ENCODE measurements at places on chromosomes 13 and 19. TPM values are rescaled to one million over a fixed set of nuclear protein-coding genes. Genes with fewer than 3 reads are reported as not detected.

Gene DCLK1
- total RNA-seq = 19.8 TPM

Gene ZNF625
- total RNA-seq = 5.7 TPM

Gene SIGLEC8
- total RNA-seq = not detected

Gene FGF22
- not detected for total RNA-seq

Gene ZNF91
- total RNA-seq = 145 TPM

Gene DLL3
- total RNA-seq = not detected

DNA sequence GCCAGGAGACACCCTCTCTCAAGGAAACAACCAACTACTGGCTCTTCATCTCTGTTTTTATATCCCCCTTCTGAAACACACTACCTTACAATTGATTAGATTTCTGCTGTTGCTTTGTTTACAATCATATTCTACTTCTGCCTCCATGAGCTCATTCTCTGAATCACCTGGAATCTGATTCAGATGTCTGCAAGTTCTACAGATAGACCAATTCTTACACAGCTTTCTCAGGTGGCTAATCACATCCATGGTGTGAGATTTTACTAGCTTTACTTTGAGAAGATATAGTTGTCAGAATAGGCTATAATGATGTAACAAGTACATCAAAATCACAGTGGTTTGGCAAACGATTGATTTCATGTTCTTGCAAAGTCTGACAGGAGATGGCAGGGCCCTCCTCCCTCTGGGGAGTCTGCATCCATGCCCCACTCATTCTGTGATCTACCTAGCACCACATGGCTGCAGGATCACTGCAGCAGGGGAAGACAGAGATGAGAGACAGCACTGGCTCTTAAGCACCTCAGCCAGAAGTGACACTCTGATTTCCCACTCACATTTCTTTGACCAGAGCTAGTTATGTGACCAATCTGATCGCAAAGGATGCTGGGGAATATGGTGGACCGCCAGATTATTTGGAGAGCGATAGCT, 243.7 kb downstream of the FOXO1 start:
- DNase-seq = no peak

GRCh38 chr13:50635504-50635903, 208.0 kb downstream of the DLEU7 start:
- peak; percentile 47 for DNase-seq

GRCh38 chr19:13220847-13221246, 70.6 kb downstream of the IER2 start:
- DNase-seq = no peak
